Esophagus squamous epithelium (tissue), 5 donors: ENCODE measurements at places on chromosomes 5 and 9.

GRCh38 chr5:132998556-132998955 lies 27.8 kb downstream of the ZCCHC10 start:
- DNase-seq = no peak

GRCh38 chr5:72355706-72356299 lies 35.6 kb downstream of the PTCD2 start:
- no peak for DNase-seq

GRCh38 chr5:143652108-143652700 lies 159.8 kb upstream of the HMHB1 start:
- no peak for DNase-seq

- no peak for DNase-seq
Observed at GRCh38 chr5:115320006-115320405, 23.6 kb upstream of the CCDC112 start.

GRCh38 chr5:9619331-9620092 lies 10.6 kb downstream of the TAS2R1 start:
- no peak for DNase-seq

GRCh38 chr5:180105827-180106312 lies 34.3 kb upstream of the RNF130 start:
- DNase-seq = no peak

GRCh38 chr5:67244345-67244793 lies 47.8 kb upstream of the CD180 start:
- no peak for DNase-seq

GRCh38 chr5:35924122-35924949 lies 14.1 kb downstream of the CAPSL start:
- DNase-seq = no peak

GRCh38 chr9:83441390-83441789 lies 96.8 kb downstream of the FRMD3 start:
- DNase-seq = no peak

DNA sequence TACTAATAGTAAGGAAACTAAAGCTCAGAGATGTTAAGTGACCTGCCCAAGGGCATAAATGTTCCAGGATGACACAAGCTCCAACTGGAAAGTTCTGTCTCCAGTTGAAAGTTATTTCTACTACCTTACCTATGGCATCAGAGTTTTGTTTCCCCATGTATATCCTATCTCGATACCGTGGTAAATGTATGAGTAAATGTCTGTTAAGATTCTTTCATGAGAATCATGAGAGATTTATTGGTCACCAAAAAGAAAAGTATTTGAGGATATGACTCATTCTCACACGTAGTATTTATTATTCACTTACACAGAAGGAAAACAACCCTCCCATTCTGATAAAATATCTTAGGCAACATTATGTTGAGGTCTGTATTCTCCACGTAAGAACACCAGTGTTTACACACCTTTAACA lies 11.1 kb upstream of the SHOC1 start:
- no peak for DNase-seq

GRCh38 chr5:74581988-74582365 lies 58.6 kb downstream of the ENC1 start:
- no peak for DNase-seq

GRCh38 chr5:2686321-2687124 lies 65.0 kb downstream of the IRX2 start:
- no peak for DNase-seq

DNA sequence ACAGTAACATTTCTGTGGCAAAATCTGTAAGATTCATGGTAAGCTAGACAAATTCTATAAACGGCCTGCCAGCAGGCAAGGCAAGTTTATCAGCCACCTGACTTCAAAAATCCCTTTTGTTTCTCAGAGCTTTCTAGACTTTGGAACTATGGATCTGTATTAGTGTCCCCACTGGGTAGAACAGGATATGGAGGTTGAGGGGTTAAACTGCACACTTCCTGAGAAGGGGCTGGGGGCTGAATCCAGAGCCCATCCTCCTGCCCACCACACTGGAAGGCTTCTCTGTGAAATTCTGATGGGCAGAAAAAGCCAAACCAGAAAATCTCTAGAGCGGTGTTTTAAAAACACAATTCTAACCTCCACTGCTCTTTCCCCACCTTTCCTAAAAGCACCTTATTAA lies 128.7 kb downstream of the ENTREP1 start:
- DNase-seq = no peak

- DNase-seq = no peak
Observed at GRCh38 chr5:163677092-163677491, 171.7 kb downstream of the MAT2B start.

DNA sequence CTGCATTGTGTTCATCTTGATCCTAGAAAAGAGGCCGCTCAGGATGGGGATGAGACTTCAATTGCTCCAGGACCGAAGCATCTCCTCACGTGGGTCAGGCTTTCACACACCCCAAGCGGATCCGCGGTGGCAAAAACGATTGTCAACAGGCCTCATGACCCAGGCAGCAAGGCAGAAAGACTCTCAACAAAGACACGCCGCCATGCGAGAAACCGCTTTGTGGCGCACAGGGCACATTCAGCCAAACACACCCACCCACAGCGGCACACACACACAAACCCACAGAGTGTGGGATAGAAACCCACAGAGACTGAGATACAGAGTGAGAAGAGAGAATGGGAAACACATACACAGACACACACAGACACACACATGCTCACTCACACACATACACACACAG lies 483.4 kb downstream of the SPATA31A7 start:
- no peak for DNase-seq
